Glutamatergic neuron (in vitro differentiated cells): ENCODE measurements at places on chromosomes 7 and 10. TPM values are rescaled to one million over a fixed set of nuclear protein-coding genes. Genes with fewer than 3 reads are reported as not detected.
A peak's percentile ranks its signal among the peaks of the same experiment; 100 is the strongest.

DNA sequence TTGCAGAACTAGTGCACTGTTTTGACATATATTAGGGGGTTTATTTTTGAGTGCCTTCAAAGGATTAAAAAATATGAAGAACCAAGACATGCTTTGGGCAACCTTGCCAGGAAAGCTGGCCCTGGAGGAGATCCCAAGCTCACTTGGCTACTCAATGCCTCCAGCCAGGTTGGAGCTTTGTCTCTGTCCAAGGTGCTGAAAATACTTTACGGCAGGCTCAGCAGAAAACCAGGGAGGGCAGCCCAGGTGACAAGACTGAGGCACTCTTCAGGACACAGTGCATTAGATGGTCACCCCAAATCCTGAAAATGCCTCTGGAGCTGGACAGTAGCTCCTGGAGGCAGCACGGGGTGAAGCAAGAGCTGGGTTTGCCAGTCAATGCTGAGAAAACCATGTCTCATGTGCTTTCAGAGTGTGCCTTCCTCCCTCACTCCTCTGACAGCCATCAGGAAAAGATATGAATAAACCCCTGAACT lies 5.8 kb upstream of the KCNH2 start:
- H3K36me3 ChIP-seq: no peaks in the 10 kb centered on the region
- peaks cover 19% of the 10 kb centered on the region for H3K27me3 ChIP-seq
- no peak overlapping the region for H3K27ac ChIP-seq
- DNase-seq: no peak
- no peak overlapping the region for H3K4me3 ChIP-seq
- peaks cover 28% of the 10 kb centered on the region for H3K4me1 ChIP-seq

The LBX1 gene
- total RNA-seq: not detected

GRCh38 chr7:130891254-130892094 lies 157.5 kb upstream of the KLF14 start:
- H3K27me3 ChIP-seq: no peaks in the 10 kb centered on the region
- H3K4me3 ChIP-seq: no peak overlapping the region
- H3K36me3 ChIP-seq: no peaks in the 10 kb centered on the region
- no peak overlapping the region for H3K27ac ChIP-seq
- DNase-seq: no peak

The GRM3 gene
- total RNA-seq: not detected

DNA sequence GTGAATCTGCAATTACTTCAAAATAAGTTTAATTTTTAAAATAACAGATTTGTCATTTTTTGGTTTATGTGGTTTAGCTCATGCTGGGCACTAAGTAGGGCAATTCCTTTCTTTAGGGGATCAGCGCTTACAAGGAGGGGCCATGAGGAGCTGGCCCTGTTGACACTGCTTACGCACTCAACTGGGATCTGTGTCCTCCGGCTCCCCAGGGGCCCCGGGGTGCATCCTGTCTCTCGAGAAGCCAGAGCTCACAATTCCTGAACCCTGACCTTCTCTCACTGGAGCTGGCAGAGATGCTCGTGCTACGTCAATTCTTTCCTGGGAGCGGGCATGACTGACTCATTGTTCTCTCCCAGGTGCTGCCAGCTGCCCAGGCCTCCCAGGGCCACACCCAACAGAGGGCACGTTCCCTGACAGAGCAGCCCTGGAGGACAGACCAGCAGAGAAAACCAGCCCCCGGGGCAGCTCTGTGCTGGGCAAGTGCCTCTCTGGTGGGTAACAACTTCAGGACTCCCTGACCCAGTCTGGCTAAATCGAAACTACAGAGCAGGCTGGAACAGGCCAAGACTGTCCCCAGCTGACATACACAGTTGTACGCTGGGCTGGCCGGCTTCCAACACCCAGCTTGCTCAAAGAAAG lies 36.8 kb downstream of the CTBP2 start:
- peaks cover 6% of the 10 kb centered on the region for H3K27me3 ChIP-seq
- H3K4me1 ChIP-seq: peaks cover 70% of the 10 kb centered on the region
- H3K4me3 ChIP-seq: peak overlapping the region; percentile 55
- no peaks in the 10 kb centered on the region for H3K36me3 ChIP-seq
- DNase-seq: no peak

GRCh38 chr10:120521880-120522279 lies 64.9 kb downstream of the PLPP4 start:
- no peak for DNase-seq
- peaks cover 18% of the 10 kb centered on the region for H3K4me1 ChIP-seq
- H3K27me3 ChIP-seq: no peaks in the 10 kb centered on the region
- no peak overlapping the region for H3K27ac ChIP-seq

DNA sequence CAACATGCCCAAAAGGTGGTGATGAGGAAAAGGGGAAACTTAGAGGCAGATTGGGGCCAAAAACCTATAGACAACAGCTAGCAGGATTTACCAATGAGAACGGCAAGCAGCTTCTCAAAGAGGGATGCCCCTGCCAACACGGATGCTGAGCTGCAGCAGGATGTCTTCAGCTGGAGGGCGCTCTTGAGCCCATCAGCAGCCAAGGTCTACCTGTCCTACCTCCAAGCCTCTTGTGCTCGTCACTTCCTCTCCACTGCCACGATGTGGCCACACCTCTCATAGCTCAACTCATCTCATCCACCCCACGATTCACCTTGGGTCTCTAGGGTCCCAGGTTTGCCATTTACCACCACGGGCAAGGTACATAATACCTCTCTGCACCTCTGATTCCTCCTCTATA lies 36.5 kb downstream of the DLG5 start:
- DNase-seq: no peak
- H3K4me3 ChIP-seq: no peak overlapping the region
- H3K27ac ChIP-seq: no peak overlapping the region
- peaks cover 28% of the 10 kb centered on the region for H3K4me1 ChIP-seq

DNA sequence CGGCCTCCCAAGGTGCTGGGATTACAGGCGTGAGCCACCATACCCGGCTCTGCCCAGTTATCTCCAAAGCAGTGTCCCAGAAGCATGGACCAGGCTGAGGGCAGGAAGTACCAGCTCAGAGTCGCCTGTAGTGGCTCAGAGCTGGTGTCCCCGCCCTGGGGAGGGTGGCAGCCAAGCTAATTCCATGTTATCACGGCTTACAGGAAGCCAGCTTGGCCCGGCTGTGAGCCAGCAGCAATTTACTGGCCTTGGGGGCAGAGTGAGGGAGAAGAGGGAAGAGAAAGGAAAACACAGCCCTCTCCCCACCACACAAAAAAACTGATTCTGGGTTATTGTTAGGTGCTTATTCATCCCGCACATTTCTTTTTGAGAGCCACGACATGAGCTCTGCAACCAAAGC lies 88.1 kb downstream of the HIP1 start:
- H3K27ac ChIP-seq: peak overlapping the region; percentile 81
- no peaks in the 10 kb centered on the region for H3K36me3 ChIP-seq
- no peak for DNase-seq
- peaks cover 15% of the 10 kb centered on the region for H3K27me3 ChIP-seq
- peak overlapping the region; percentile 20 for H3K4me3 ChIP-seq

The ATAD1 gene
- total RNA-seq: 79.0 TPM
